ENCODE measurements at places on chromosomes 1 and 21.
A peak's percentile ranks its signal among the peaks of the same experiment; 100 is the strongest.

DNA sequence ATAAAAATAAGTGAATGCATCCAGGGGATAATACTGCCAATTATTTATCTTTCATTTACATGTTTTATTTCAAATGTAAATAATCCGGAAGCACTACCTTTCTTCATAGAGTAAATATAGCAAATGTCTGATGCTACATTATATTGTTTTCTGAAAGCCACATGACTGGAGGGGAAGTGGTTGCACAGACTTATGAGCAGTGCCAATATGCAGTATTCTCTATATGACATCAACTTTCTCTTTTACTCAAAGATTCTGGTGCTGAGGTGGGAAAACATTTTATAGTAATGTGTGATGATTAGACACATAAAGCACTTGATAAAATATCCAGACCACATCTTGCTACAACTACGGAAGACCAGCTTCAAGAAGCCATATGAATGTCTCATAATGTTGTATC, 314.7 kb downstream of the NEGR1 start:
- no peak for DNase-seq

DNA sequence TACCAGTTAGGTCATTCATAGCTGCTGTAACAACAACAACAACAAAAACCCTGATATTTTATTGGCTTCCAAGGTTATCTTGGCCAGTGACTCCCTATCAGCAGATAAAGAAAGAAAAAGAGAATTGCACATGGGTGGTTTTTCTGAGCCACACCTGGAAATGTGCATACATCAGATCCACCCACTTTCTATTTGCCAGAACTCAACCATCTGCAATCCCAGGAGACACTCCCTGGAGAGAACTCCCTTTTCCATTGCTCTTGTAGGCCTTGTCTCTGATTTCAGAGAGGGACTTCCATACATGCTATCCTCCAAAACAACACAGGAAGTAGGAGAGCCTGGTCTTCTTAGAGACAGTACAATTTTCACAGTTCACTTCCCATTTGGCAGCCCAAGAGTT, 74.9 kb upstream of the ZC3H11B start:
- no peak for DNase-seq

DNA sequence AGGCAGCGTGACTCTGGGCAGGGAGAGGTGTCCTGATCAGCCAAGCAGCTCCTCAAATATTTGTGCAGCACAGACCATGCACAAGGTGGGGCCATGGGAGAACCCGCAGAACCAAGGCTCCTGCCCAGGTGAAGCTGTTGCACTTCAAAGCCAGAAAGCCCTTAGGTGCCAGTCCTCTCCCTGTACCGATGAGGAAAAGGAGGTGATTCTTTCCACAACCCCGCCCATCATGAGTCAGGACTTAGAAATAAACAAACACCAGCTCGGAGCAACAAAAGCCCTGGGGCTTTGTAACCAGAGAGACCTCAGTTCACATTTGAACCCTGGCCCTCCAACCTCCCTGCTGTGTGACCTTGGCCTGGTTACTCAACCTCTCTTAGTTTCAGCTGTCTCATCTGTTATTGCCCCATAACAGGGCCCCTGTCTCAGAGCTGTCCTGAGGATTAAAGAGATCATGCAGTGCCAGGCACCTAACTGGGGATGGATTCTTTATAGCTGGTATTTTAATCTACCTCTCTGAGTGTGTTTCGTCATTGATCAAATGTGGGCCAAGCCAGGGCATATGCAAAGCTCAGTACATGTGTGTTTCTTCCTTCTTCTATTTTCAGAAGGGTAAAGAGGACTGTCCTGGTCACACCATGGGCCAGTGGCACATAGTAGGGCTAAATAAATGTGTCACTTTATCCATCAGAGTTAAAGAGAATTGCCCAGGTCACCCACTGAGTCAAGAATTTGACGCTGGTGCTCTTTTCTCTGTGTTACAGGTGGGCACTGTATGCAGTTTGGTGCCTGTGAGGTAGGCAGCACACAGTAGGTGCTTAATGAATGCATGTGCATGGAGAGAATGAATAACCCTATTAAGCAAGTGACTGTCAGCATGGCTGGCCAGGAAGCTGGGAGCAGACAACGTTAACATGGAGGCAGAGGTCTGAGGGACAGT, 1.4 kb downstream of the LDLRAD1 start:
- peak; percentile 54 for DNase-seq

DNA sequence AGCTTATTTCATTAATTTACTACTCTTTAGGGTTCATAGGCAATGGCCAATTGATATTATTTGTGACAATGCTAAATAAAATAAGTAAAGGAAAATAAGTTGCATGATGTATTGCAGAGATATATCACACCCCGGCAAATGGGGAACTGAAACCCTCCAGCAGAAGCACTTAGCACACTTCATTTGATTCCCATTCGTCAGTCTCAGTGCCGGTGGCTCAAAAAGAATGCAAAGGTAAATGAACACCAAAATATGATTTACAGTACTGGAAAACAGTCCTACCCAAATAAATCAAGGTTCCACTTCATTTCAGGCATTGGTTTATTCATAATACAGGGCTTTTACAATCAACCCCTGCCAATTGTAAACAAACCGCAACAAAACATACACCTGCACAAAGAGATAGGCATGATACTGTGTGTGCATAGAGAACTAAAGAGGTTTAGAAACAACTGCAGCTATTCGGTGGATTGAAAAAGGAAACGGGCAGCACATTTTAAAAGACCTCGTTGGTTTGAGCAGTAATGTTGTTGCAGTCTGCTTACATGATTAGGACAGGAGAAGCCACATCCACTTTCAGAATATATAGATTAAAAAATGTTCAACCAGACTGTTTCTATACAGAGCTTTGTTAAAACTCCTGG, 1019.2 kb downstream of the TTLL7 start:
- no peak for DNase-seq

All from A172 (cell line).